GM12892 (cell line): ENCODE measurements at places on chromosomes 1 and 21.

- DNase-seq = no peak
Observed at GRCh38 chr1:197130677-197131304, 15.7 kb downstream of the ASPM start.

DNA sequence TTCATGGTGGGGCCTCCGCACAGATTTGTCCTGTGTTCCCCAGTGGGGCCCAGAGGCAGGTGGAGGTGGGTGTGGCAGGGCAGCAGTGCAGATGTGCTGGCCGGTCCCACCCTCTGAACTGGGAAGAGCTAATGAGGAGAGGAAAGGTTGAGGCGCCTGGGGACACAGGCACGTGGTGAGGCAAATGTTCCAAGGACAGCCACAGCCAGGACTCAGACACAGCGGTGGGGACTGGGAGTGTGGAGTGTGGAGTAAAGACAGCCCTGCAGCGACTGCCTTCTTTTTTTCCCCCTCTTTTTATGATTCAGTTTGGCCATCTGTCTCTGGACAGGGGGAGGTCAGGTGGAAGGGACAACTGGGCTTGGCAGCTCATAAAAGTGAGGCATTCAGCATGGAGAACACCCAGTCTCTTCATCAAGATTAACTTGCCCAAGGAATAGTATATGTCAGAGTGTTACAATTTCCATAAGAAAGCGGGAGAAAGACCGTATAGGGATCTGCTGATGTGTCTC is 104.2 kb upstream of the GCLM start:
- DNase-seq = no peak

GRCh38 chr1:28915031-28915895 is 894 bp downstream of the EPB41 start:
- no peak for DNase-seq

DNA sequence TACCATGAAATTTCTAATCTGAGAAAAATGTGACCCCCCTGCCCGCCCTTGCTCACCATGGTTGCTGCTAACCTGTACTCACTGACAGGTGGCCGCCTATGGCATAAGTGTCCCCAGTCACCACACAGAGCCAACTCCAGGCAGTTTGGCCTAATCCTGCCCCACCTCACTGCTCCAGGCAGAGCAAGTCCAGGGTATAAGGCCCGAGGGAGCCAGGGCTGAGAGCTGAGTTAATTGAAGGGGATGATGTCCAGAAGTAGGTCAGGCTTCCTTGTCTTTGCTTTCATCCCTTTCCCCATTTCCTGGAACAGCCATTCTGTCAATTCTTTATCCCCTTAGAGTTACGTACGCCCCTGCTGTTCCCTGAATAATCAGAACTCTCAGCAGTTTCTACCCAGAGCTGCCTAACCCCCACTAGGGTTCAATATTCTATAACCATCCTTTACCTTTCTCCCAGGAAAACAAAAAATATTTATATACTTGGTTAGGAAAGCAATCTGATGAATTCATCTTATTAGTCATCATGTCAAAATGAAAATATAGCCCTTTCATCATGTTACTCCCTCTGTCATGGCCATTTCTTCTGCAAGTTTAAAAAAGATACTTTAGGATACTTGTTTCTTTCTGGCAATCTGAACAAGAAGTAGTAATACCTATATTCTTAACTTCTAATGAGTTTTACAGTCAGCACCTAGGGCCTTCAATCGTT is 29.4 kb upstream of the CD101 start:
- DNase-seq = no peak

DNA sequence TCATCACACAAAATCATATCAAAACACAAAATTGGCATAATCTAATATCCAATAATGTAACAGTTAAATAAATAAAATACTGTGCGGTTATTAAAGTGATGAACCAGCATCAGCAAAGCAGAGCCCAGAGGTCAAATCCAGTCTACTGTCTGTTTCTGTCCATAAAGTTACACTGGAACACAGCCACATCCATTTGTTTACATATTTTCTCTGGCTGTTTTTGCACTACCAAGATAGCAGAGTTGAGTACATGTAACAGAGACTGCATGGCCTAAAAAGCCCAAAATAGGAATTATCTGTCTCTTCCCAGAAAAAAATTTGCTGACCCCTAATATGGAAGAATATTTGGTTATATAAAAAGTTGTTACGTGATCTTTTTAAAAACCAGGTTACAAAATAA is 242.2 kb upstream of the DMRTA2 start:
- no peak for DNase-seq

DNA sequence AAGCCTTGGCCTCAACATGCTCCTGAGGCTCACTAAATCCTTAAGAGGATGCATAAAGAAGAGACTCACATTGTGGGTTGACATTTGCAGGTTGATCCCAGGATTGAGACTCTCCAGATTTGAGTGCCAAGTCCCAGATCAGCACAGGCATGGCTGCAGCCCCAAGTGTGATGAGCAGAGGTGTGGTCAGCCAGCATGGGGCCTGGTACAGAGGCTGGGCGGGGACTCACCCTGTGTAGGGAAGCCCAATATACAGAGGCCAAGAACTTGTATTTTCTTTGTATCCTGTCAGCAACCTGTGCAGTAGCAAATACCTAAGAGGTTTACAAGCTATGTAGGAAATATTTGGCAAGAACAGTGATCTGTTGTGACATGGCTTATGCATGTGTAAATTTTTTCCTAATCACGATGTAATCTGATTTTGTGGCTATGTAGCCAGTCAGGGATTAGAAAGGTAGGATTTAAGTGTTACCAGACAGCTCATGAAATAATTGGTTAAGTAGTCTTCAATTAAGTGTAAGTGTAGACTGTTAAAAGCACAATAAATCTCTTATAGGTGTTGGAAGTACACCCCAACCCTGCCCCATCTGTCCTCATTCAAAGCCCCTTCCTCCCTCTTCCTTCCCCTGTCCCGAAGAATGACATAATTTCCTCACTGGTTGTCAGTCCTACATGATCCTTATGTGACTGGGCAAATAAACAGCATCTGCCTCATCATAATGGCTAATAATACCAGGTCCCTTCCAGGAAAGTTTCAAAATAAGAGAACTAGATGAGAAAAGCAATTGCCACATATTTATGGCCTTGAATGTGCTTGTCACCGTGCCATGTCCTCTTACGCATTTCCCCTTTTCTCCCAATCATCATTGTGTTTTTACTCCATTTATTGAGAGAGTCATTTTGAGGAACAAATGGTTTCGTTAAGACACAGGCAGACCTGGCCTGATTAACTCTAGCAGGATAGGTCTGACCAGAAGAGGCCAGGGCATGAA is 120.9 kb downstream of the HLX start:
- DNase-seq = no peak

- peak; percentile 67 for DNase-seq
Observed at GRCh38 chr1:93607814-93608186, 73.8 kb downstream of the BCAR3 start.

GRCh38 chr1:2610036-2610959 is 22.5 kb downstream of the MMEL1 start:
- DNase-seq = no peak

DNA sequence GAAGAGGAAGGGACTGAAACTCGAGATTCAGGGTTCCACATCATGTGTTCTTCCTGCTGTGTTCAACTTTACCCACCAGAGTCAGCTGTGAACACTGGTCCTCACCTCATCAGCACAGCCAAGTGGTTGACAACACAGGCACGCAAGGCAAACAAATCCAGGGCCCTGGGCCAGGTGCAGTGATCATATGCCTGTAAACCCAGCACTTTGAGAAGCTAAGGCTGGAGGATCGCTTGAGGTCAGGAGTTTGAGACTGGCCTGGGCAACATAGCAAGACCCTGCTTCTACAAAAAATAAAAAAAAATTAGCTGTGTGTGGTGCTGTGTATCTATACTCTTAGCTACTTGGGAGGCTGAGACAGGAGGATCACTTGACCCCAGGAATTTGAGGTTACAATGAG is 8.4 kb upstream of the XKR8 start:
- no peak for DNase-seq

DNA sequence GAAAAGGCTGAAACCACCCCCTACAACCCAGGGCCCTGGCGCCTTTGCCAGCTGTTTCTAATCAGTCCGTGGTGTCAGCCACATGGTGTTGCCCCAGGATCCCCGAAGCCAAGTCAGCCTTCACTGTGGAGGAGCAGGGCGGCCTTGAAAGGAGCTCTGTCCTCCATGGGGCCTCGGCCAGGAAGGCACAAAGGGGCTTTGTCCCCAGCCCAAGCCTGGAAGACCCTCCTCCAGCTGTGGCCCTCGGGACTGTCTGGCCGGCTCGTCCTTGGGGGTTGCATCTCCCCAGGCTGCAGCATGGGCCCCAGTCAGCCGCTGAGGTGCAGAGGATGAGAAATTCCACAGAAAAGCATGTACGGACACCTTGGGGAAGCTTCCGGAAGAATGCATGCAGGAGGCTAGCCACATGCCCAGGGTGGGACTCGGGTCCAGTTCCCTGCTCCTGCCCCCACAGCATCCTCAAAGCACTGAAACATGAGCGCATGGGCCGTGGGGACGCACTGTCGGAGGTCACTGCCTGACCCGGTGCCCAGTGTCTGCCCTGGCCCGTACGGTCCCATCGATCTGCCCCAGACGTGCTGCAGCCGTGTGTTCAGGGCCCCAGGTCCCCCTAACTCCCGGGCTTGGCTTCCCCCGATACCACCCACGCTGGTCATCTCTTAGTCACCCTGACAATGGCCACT is 38.6 kb upstream of the POFUT2 start:
- DNase-seq = no peak

DNA sequence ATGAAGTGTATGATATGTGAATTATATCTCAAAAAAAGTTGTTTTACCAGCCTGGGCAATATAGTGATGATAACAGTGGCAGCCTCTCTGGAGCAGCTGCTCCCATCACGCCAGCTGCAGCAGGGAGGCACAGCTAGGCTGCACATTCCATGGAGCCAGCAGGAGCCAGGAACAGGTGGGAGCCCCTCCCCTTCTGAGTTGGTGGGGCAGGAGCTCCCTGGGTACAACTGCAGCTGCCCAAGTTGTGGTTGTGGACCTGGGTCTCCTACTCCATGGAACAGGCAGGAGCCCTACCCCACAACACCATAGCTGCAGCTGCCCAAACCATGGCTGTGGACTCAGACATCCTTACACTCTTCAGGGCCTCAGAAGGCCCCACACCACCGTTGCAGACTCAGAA is 21.7 kb upstream of the FNBP1L start:
- DNase-seq = no peak

DNA sequence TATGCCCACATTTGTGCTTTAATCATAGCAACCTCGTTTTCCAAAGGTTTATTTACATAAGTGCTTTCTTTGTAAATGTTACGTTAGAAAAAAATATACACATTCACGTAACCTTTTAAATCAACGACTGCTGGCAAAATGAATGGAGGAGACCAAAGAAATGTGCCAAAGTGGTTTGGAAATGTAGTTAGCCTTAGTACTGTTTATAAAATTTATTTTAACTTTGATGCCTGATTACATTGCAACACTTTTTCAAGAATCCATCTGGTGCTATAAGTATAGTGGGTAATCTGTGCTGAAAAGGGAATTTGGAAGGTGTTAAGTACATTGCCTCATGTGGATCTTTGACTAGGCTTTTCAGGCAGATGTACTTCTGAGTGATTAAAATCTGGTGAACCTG is 108.9 kb downstream of the IFI44 start:
- no peak for DNase-seq

DNA sequence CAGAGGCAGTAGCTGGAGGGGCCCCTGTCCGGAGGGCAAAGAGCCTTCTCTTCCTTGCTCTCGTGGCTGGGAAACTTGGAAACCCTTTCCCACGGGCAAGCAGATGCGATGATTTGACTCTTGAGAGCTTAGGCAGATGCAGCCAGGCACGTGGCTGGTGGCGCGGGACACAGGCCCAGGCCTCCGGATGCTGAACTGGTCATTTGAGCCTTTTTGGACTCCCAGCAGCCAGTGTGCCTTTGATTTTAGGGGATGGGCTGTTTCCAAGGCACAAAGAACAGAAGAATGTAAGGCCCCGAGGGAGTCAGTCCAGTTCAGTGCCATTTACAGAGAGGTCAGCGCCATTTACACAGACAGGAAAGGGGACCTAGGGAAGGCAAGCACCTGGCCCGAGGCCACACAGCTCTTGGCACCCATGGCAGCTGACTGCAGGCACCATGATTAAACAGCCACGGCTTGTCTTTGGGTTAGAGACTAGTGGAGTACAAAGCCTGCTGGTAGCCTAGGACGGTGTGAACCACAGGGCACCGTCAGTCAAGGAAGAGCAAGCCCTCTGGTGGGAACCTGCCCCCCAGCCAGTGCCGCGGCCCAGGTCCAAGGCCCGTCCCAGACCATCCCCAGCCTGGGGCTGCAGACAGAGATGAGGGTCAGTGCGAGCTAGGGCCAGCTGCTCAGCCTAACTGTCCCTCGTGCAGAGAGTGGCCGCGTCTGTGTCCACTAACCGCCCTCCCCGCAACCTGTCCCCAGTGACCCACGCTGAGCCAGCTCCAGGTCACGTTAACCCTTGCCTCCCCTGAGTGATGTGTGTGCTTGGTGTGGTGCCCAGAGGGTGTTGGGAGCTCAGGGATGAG is 20.4 kb upstream of the CCDC27 start:
- DNase-seq = no peak

- DNase-seq = no peak
Observed at GRCh38 chr1:115768549-115768948, at the start of gene CASQ2. Gene CASQ2, minus strand, starts transcription at chr1:115768714. Its CDS starts 173 bp downstream, at chr1:115768541.

DNA sequence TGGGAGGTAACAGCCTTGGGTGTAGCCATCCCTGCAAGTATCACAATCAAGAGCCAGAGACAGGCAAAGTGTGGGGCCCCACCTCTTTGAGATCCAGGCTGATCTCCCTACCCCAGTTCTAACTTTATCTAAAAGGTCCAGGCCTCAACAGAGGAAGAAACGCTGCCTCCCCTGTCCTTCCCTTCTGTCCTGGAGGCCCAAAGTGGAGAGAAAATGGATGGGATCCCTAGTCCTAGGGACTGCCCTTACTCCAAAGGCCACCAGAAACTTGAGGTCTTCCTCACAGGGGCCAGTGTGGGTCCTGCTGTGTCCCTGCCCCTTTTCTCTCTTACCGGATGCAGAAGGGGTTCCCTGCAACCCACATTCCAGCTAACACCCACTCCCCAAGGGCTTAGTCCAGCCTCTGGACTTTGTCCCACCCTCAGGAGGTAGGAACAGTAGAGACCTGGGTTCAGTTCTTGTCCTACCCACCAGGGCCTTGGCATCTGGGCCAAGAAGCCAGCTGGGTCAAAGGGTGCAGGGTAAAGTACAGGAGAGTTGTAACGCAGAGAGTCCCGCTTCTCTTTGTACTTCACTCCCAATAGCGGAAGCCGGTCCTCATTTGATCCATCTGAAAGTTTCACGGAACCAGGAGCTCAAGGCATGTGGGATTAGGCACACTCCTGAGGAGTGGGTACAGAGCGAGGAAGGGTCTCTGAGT is 1.9 kb downstream of the HDGF start:
- DNase-seq = no peak

DNA sequence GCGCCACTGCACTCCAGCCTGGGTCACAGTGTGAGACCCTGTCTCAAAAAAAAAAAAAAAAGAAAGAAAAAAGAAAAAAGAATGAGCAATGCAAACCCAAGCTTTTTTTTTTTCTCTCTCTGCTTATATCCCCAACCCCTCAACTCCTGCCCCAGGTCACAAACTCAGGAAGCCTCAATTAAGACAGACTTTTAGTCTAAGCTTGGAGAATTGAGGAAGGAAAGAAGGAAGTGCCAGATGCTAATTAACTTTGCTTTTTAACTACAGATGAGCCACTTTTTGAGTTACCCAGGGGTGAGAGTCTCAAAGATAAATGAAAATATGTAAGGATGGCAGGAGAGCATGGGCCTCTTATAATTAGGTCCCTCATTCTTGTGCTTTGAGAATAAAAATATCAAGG is 33.3 kb downstream of the PIK3CD start:
- DNase-seq = no peak

GRCh38 chr1:42176902-42177519 is 12.5 kb upstream of the GUCA2A start:
- DNase-seq = no peak
